ENCODE measurements at places on chromosomes 4 and X.
A peak's percentile ranks its signal among the peaks of the same experiment; 100 is the strongest.

- DNase-seq, result no peak
Measured at GRCh38 chr4:7863911-7864681, 75.6 kb downstream of the AFAP1 start.

DNA sequence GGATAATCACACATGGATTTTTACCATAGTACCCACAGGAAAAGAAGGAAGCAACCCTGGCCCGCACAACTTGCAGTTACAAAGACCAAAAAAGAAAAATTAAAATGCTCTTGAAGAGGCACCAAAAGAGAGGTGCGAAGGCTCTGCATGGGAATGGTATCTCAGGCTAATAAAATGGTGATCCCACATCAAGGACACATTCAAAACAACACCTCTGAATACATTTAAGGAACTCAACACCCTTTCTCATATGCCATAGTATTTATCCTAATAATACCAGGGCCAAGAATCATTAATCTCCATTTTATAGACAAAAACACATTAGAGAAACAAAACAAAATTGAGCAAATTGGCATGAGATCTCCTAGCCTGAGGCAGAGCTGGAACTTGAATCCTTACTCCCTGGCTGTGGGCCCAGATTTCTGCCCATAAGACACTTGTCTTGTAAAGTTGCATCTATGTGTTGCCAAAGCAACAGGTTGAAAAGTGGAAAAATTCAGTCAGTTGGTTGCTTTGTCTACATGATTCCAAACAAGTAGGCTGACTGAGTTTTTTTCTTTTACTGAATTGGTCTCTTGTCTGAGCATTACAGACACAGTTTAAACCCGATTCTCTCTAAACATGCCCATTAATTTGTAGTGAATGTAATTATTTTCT lies 33.5 kb downstream of the GUCY2F start:
- no peak for DNase-seq

DNA sequence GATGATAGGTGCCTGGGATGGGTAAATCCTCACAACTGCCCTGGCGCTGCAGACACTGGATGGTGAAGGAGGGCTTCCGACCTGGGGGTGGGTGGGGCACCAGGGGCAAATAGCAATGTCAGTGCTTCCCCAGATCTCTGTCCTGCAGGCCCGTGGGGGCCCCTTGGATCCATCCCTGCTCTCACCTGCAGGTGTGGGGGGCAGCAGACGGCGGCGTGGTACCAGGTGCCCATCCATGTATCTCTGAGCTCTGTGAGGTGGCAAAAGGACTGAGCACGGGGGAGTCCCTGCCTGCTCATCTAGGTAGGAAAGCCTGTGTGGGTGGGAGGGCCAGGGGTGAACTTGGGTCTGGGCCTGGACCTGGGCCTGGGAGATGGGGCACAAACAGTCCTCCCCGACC lies 6.5 kb upstream of the SYP start:
- no peak for DNase-seq

DNA sequence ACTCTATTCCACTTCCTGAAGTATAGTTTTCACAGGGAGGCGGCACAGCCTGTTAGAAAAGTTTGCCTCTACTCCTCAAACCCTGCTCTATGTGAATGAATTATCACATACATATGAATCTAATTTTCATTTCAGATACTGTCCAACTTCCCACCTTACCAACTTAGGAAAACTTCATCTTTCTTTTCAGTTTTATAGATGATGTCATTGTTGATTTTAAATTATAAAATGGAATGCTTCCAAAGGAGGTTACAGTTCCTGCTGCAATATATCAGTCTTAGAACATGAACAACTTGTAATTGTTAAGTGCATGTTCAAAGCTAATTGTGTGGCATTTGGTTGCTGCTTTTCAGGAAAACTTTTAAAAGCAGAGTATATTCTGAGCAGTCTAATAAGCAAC lies 92.4 kb downstream of the NEUROG2 start:
- no peak for DNase-seq

- DNase-seq, result no peak
Measured at GRCh38 chr4:143307531-143307930, 29.1 kb upstream of the GAB1 start.

GRCh38 chrX:68909945-68910344 lies 81.1 kb downstream of the EFNB1 start:
- no peak for DNase-seq

DNA sequence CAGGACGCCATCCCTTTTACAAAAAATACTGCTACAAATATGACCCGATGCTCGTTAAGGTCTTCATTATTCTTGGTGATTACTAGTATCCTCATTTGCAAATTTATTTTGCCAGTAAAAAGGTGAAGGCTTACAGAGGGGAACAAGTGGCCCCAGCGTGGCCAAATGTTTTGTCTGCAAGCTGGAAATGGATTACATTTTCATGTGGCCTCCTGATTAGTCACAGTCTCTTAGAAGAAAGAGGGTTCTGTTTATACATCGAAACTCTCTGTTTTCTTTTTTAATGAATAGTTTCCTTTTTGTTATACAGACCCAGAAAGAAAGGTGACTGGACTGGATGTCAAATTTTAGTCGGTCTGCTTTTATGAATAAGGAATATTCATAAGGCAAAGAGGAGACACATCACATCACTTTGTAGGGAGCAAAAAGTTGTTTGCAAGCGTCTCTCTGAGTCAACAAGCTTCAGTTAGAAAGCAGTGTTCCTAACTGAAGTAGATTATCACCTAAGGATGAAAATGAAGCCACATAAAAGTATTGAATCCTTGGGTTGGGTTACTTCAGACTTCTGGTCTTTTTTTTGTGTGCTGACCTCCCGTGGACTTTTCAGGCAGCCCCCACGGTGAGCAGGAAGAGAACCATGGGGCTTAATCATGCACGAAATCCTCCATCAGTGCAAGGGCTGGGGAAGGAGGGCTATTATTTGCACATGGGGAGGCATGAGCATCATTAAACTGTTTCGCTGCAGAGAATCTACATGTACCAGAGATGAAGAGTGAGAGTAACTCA lies 125.6 kb downstream of the ARSF start:
- DNase-seq, result no peak

GRCh38 chrX:130015181-130015580 lies 32.7 kb downstream of the BCORL1 start:
- no peak for DNase-seq

DNA sequence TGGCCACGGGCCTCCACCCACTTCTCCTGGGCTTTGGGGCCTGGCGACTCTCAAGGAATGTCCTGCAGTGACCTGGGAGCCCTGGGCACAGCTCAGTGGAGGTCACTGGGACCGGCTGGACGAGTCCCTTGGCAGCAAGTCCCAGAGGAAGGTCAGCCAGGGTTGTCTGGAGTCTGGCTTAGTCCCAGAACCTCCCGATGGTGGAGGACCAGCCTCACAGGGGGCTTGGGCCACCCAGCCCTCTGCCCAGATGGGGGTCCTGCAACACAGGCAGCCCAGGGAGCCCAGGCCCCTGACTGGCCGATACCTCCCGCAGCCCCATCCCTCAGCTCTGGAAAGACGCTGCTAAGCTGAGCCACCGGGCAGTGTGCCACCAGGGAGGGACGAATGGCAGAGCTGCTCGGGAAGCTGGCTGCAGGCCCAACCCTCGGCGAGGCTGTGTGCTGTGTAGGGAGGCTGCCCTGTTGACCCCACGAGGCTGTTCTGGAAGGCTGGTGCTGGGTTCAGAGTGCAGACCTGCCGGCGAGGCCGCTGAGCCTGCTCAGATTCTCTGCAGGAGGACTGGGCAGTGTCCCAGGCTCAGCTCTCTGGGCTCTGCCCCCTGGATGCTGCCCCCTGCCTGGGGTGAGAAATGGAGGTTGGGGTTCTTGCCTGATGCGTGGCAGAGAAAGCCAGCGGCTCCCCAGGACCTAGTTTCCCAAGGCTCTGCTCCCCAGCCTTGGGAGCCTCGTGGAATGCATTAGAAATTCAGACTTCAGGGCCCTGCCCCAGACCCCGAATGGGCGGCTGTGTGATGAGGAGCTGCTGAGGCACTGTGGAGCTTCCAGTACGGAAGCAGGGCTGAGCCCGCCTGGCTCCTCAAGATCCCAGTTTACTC lies 61.7 kb downstream of the ADRA2C start:
- DNase-seq, result no peak

DNA sequence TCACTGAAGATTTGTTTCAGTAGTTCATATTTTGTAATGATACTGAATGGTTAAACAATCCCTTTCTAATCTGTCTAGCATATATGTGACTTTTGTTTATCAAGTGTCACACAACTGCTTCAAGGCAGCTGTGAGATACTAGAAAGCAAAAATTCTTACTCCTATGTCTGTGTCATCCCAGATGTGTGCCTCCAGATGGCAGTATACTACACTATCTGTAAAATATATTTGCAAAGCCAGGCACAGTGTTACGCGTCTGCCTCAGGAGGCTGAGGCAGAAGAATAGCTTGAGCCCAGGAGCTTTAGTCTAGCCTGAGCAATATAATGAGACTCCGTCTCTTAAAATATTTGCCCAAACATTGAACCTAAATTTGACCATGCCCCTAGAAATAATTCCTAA lies 4.0 kb downstream of the NUDT10 start:
- peak; percentile 52 for DNase-seq

DNA sequence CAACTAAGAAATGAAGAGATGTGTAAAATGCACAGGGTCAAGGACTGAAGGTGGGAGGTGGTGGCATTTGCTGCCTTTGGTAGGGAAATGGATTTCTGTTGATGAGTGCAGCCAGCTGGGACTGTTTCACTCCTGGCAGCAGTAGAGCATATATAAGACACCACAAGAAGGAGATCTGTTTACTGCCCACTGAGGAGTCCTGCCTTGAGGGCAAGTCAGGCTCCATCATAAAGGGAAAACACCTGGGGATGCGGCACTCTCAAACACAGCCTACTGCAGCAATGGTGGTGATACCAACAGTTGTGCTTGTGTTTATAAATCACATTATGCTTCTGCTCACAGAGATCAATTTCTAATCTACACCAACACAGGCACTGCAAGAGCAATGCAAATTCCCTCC lies 222.1 kb downstream of the TACR3 start:
- DNase-seq, result no peak

- no peak for DNase-seq
Measured at GRCh38 chr4:18508786-18509185, 487.2 kb upstream of the LCORL start.

GRCh38 chrX:44747969-44748368 lies 95.9 kb upstream of the DUSP21 start:
- DNase-seq, result no peak

- no peak for DNase-seq
Measured at GRCh38 chrX:40278340-40279090, 180.8 kb upstream of the BCOR start.

DNA sequence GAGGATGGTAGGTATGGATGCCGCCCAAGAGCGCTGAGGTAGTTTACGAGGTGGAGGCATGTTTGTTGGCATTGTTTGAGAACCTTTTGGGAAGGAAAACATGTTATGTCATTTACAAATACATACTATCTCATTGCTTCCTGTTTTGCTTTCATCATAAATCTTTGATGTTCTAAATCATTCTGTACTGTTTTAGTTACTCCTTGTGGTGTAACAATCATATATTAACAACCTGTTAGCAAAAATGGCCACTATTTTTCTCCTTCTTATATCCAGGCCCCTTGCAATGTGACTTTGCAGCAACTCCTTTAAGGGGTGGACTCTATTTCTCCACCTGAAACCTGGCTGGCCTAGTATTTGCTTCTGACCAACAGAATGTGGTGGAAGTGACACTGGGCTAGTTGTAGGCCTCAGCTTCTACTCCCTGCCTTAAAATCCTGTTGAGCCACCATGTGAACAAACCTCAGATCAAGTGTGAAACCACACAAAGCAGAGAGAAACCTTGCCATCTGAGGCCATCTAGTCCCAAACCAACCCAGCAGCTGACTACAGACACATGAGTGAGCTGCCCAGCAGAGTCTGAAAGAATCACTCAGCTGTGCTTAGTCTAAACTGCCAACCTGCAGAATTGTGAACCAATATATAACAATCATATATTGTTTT lies 15.8 kb upstream of the CXorf38 start:
- DNase-seq, result no peak

- DNase-seq, result peak; percentile 26
Measured at GRCh38 chrX:41923978-41924683, 777 bp upstream of the CASK start.

DNA sequence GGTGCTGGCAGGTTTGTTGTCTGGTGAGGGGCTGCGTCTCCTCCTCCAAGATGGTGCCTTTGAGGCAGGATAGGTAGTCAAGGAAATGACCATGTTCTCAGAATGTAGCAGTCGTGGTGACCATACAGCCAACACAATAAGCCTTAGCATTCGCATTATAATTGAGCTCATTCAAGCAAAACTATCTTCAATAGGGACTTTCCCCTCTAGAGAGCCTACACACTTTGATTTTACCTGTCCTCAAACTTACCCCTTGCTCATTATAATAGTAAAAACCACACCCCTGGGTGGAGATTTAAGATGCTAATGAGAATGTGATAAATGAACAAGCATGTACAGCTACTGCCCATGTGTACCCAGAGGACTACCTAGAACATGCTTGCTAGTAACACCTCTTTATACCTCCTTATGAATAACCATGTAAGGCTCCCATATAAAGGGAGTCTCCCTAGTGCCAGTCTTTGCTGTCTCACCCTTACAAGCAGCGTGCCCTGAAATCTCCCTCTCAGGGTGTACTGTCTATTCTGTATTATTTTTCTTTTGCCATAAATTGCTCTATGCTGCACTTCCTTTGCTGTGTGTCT lies 48.2 kb downstream of the FGFBP1 start:
- no peak for DNase-seq

DNA sequence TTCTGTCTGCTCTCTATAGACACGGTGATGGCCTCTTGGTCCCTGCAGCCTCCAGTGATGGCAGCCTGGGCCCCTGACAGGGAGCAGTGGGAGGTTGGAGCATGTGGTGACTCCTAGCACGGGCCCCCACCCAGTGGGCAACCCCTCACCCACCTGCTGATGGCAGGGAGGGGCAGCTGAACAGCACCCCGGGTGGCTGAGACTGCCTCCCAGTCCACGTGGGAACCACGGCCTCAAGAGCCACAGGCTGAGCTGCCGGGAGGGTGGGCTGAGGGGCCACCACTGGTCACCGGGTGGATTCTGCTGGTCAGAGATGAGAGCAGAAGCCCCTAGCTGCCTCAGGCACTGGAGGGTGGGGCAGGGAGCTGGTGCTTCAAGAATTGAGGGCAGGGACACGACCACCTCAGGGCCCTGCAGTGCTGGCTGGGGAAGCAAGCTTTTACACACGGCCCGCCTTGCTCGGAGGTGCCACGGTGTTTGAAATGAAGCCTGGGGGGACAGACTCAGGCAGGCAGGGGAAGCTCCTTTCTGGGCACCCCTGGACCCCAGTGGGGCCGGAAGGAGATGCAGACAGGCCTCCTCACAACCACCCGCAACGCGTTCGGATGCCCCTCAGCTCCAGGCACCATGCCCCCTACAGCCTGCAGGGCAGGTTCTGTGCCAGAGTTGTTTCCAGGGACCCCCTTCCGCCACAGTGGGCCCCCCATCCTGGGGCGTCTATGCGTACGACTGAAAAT lies 6.3 kb upstream of the HAUS3 start:
- no peak for DNase-seq

DNA sequence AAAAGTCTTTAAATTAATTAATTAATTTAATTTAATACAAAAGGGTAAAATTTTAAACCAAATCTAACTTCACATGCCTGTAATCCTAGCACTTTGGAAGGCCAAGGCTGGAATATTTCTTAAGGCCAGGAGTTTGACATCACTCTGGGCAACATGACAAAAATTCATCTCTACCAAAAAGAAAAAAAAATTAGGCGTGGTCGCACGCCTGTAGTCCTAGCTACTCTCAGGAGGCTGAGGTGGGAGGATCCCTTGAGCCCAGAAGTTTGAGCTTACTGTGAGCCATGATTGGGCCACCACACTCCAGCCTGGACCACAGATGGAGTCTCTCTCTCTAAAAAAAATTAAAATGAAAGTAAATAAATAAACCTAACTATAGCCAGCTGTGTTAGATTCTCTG lies 39.2 kb upstream of the ANTXR2 start:
- DNase-seq, result no peak

- peak; percentile 63 for DNase-seq
Measured at GRCh38 chrX:129823115-129823514, 20.6 kb downstream of the ZDHHC9 start.

Measured in HEK293T (cell line).